ENCODE measurements at places on chromosomes 13 and 19.

DNA sequence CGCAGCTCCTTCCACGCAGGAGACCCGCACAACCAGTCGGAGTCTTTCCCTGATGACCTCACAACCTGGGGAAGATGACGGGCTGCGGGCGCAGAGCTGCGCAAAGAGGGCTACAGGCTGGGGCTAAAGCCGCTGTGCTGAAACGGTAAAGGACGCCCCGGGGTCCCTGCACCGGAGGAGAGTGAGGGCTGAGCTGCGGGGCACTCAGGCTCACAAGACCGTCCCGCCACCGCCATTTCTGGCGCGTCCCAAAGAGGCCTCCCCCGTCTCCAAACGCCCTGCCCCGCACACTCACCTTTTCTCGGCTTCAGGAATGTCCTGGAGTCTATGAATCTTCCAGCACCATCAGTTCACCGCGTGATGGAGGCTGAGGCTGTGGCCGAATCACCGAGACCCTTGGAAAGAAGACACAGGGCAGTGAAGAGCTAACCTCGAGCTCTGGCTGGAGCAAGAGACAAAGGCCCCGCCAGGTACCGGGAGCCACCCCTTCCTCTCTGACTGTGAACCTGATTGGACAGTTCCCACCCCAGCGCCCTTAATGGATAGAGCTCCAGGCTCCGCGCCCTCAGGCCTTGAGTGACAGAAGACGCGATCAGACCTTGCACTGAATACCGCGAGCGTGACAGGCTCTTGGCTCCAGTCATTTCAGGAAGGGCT lies 41.8 kb upstream of the ZNF429 start:
- no peak for DNase-seq

DNA sequence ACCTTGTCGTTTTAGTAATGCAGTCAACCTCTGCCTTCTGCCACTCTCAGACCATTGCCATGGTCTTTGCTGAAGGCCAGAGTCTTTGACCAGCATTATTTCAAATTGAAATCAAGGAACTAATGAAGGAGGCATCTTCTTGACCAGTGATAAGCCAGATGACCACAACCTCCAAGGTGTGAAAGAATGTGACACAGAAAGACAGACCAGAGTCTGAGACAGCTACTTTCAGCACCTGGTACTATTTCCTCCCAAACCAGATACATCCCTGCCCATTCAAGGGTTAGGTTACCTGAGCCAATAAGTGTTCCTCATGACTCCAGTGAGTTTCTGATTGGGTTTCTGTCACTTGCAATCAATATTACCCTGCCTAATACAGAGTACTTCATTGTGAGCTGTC lies 20.3 kb upstream of the RNASEH2B start:
- DNase-seq = no peak

DNA sequence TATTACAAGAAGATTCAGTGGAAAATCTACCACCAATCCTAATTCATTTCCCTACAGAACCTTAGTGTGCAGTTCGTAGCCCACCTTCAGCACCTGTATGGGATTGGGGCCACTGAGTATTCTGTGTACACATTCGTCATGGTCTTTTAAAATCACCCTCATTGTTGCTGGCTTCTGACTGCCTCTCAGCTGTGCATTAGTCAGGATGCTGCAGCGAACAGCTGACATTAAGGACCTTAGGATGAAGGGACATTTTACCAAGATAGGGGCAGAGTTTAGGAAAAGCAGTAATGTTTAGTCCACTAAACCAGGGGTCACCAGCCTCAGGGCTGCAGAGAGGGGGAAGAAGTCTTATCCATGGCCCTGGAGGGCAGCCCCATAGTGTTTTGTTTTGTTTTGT lies 176.5 kb downstream of the COL4A1 start:
- no peak for DNase-seq

DNA sequence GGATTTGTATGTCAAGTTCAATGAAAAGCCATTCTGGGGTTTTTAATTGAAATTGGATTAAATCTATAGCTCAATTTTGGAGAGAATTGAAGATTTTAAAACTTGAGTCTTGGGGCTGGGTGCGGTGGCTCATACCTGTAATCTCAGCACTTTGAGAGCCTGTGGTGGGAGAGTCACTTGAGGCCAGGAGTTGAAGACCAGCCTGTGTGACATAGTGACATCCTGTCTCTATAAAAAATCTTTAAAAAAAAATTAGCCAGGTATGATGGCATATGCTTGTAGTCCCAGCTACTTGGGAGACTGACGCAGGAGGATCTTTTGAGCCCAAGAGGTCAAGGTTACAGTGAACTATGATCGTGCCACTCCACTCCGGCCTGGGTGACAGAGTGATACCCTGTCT lies 41.2 kb downstream of the VAV1 start:
- DNase-seq = no peak

DNA sequence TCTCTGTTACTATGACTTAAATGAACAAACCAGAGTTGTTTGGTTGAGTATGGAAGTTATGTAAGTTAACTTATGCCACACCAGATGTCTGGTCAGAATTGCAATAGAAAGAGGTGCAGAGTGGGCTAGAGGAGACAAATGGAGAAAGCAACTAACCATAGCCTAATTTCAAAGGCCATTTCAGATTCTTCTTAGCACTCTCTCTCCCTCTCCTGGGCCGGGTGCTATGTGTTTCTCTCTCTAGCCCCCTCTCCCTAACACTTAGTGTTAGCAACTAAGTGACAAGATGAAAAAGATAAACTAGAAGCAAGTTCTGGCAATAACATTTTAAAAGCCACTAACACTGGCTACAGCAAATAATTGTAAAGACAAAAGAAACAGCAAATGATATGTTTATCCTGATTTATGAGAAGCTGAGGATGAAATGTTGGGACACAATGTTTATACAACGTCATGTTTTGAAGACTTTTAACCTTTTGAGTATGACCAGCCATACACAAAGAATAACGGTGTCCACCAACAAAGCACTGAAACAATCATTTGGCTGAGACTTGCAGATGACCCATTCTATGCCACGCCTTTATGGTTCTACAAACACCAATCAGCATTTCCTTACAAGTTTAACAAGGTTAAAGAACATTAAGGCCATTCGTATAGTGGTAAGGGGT lies 18.6 kb downstream of the SERPINE3 start:
- no peak for DNase-seq

- no peak for DNase-seq
Observed at GRCh38 chr19:4327252-4327876, 11.3 kb downstream of the STAP2 start.

DNA sequence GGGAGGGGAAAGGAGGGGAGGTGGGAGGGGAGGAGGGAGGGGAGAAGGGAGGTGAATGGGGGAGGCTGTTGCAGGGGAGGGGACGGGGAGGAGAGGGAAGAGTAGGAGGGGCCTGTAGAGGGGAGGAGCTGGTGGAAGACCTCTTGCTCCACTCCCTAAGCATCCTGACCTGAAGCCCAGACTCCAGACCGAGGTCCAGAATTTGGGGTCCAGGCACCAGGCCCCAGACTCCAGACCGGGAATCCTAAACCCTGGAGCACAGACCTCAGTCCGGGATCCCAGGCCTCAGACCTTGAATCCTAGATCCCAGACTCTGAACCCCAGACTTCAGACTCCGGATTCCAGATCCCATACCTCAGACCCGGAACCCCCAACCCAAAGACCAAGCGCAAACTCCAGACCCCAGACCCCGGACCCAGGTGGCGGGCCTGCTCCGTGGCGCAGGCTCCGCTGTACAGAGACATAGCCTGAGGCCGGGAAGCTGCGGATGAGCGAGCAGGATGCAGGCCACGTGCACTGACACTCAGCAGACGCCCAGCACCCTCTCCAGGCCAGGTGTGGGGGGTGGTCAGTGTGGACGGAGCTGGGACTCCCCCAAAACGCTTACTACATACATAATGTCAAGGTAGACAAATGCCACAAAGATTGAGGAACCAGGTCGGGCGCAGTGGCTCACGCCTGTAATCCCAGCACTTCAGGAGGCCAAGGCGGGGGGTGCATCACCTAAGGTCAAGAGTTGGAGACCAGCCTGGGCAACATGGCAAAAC lies 710 bp upstream of the BTBD2 start:
- DNase-seq = peak; percentile 51

DNA sequence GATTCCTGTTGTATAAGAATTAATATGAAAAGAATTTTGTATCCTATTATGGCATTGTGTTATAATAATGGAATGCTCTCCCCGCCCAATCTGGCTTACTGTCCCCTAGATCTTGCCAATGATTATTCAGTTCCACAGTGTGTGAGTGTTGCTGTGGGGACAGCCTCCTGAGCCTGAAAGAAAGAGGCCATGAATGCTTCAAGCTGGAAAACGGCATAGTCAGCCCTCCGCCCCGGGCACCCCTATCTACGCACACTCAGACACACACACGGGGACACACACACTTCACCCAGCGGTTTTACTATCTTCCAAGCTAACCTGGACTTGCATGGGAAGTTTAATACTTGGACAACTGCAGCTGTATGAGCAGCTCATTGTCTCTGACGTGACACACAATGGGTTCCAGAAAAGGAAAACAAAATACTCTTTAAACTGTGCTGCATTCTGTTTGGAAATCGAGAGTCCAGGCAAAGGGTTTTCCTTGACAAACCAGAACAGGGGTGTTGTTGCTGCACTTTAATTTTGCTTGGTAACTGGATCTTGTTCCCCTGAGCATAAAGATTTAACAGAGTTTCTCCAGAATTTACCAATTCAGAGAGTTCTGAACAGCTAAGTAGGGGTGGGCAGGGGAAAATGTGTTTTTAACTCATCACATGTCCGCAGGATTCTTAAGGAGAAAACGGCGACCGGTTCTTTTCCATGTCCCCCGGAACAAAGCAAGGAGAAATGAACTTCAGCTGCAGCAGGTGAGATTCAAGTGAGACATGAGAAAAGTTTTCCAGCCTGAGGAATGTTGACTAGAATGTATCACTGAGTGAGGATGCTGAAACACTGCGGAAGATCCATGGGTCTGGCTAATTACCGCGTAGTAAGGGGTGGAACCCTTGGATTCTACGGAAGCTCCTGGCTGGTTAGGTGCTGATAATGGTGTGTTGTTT lies 472.9 kb downstream of the FOXO1 start:
- DNase-seq = no peak

DNA sequence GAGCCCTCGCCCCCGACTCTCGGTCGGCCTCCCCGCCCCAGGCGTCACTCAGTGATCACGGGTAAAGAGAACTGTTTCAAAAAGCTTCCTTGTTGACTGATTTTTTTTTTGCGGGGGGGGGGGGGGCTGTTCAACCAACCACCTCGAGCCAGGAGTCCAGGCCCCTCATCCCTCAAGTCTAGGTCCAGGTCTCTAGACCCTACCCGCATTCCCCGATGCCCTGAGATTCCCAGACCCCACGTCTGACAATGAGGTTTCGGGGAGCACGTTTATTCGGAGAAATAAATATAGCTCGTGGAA lies 4.3 kb downstream of the HRC start:
- no peak for DNase-seq

GRCh38 chr13:94914895-94915294 lies 202.6 kb upstream of the SOX21 start:
- no peak for DNase-seq

- DNase-seq = no peak
Observed at GRCh38 chr13:33139184-33139583, 123.0 kb downstream of the KL start.

GRCh38 chr13:95833719-95834118 lies 156.8 kb downstream of the DNAJC3 start:
- DNase-seq = no peak

GRCh38 chr13:94480672-94481145 lies 1.2 kb upstream of the DCT start:
- DNase-seq = no peak

DNA sequence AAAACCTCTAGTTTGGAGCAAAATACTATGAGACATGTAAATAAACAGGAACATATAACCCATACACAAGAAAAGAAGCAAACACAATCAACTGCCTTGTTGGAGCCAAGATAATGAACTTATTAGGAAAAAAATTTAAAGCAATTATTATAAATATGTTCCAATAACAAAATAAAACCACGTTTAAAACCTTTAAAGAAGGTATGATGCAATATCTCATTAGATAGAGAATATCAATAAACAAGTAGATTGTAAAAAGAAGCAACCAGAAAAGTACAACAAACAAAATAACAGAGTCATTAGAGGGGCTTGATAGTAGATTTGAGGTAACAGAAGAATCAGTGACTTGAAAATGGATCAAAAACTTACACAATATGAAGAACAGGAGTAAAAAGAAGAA lies 327.0 kb upstream of the PCDH9 start:
- DNase-seq = no peak

DNA sequence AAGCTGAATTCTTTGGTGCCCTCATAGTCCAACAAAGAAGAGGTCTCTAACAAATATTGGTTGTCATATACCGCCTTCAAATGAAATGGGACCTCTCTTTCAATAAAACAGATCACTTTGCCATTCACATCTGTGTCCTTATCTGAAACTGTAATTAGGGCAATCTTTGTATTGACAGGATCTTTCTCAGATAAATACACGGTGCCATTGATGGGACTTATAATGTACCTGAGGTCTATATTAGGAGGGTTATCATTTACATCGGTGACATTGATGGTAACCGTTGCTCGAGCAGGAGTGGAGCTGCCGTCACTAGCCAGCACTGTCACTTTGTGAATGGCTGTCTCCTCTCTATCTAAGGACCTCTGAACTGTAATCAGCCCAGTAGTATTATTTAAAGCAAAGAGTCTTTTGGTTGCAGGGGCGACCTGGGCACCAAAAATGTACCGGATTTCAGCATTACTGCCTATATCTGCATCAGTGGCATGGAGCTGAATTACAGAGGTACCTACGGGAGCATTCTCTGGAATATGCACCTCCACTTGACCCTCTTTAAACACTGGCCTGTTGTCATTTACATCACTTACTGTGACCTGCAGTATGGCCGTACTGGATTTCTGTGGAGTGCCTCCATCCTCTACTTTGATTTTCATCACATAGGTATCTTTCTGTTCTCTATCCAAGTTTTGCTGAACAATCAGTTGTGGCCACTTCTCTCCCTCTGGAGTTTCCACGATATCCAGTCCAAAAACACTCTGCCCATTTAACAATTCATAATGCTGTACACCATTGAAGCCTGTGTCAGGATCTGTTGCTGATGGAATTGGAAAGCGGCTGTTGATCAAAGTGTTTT lies 2.8 kb downstream of the PCDH9 start:
- no peak for DNase-seq

DNA sequence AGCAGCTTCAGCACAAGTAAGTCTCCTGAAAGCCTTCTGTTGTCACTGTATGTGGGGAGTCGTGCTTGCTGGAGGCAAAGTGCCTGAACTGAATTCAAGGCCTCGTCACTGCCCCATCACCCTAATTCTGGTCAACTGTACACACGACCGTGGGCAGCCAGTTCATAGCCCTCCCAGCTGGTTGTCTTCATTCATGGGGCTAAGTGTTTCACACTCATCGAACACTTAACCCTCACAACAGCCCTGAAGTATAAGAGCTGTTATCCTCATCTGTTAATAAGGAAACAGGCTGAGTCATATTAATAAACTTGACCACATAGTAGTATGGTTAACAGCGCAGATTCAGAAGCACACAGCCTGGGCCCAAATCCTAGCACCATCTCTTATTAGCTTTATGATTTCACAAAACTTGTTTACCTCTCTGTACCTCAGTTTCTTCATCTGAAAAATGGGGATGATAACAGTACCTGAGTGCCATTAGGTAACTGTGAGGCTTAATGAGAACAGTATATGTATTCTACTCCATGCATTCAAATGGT lies 66.7 kb downstream of the CDADC1 start:
- DNase-seq = no peak
